ENCODE measurements at places on chromosomes 16 and 17.

GRCh38 chr16:81210807-81211206 is 27.7 kb upstream of the BCO1 start:
- no peak for DNase-seq

GRCh38 chr16:76207270-76207669 is 69.9 kb upstream of the CNTNAP4 start:
- DNase-seq: no peak

DNA sequence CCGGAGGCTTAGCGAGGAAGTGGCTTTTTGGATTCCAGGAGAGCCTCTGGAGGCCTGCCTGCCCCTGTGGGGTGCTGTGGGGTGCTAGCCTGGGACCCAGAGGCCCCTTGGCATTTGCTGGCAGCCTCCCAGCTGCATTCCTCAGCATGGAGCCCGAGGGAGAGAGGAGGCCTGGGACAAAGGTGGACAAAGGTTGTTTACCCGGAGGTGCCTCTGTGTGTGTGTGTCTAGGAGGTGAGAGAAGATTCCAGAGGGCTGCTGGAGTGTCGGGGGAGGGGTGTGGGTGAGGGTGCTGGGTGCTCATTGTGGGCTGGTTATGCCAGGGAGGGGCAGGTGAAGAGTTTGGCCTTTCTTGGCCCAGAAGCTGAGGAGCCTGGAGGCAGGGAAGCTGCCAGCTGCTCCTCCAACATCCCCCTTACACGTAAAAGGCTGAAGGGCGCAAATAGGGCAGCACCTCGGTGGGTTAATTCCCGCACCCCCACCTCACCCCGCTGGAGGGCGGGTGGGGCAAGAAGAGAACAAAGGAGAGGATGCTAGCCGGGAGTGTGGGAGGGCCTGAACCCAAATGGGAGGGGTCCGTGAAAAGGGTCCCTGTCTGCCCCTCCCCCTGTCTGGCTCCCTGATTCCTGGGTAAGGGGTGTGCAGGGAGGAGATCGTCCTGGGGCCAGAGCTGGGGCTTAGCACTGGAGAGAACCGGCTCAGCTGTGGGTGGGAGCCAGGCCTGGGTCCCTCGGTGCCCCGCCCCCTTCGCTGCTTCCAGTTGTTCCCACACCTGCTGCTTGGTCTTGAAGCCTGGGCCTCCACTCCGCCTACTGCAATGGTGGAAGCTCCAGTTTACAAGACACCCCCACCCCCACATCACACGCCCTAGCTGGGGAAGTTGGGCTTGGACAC is 9.9 kb downstream of the HEXIM2 start:
- no peak for DNase-seq

DNA sequence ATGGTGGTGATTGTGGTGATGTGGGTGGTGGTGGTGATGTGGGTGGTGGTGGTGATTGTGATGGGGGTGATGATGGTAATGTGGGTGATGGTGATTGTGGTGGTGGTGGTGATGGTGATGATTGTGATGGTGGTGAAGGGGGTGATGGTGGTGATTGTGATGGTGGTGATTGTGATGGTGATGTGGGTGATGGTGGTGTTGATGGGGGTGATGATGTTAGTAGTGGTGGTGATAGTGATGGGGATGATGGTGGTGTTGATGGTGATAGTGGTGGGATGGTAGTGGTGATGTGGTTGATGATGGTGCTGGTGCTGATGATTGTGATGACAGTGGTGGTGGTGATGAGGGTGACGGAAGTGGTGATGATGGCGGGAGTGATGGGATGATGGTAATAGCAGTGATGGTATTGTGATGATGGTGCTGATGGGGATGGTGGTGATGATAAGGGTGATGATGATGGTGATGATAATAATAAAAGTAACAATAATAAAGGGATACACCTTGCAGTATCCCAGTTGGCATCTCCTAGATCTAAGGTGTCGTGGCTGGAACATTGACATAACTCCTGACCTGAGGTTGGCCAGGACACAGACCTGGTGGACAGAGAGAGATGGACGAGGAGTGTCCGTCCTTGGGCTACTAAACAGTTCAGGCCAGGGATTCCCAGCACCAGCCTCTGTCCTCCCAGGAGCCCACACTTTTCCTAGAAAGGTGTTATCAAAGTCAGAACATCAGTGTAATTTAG is 344.5 kb downstream of the SEC14L1 start:
- no peak for DNase-seq

- no peak for DNase-seq
Measured at GRCh38 chr17:65656390-65657250, 95.2 kb upstream of the AXIN2 start.

DNA sequence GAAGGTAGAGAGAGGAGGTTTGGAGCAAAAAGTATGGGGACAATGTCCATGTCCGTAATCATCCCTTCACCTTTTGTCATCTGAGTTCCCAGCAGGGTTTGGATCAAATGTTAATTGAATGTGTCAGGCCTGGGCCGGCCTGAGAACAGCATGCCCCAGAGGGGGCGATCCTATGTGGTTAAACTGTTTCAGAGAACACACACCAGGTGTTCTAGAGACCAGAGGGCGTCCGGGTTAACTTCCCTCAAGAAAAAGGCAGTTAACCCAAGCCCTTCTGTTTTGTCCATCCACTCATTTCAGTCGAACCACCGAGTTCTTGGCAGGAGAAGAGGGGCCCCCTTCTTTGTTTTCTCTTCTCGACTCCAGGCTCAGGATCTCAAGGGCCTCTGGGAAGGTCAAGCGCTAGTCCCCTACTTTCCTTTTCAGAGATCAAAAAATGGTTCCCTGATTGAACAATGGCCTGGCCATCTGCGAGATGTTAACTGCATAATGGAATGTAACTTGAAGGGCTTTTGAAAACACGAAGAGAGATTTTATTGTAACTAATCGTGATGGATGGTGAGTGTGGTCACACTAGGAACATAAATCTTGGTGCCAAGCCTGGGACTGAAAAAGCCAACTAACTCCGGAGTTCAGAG is 142.5 kb downstream of the IRX3 start:
- DNase-seq: no peak

- DNase-seq: no peak
Measured at GRCh38 chr16:2852003-2852730, 5.8 kb downstream of the PRSS22 start.

- DNase-seq: no peak
Measured at GRCh38 chr16:77344341-77344740, 90.5 kb downstream of the ADAMTS18 start.

- DNase-seq: no peak
Measured at GRCh38 chr16:2082171-2082982, 34.6 kb downstream of the TSC2 start.

DNA sequence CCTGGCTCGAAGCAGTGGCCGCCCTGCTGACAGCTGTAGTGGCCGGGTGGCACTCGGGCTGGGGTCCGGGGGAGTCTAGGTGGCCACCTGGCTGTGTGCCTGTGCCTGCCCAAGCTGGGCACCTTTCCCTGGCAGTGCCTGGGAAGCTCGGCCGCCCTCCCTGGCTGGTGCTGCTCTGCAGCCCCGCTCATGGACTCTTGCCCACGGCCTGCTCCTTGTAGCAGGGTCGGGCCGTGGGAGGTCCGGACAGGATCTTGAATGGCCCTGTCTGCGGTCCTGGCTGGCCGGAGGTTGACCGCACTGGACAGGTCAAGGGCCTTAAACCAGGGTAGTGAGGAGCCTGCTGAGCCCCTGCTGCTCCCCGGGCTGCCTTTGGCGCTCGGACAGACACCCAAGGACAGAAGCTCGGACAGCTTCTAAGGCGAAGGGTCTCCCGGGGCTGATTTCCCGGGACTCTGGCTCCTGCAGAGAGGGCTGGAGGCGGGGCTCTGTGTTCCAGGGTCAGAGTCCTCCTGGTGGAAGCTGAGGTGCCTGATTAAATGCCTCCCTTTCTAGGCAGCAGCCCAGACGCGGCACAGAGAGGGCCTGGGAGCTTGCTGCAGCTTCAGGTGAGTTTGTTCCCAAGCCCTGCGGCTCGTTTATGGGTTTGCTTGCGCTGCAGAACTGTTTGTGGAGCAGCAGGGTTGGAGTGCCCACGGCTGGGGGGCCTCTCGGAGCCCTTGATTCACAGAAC is 6.0 kb downstream of the CAPN15 start:
- no peak for DNase-seq

- DNase-seq: no peak
Measured at GRCh38 chr16:3859889-3860288, 20.6 kb downstream of the CREBBP start.

DNA sequence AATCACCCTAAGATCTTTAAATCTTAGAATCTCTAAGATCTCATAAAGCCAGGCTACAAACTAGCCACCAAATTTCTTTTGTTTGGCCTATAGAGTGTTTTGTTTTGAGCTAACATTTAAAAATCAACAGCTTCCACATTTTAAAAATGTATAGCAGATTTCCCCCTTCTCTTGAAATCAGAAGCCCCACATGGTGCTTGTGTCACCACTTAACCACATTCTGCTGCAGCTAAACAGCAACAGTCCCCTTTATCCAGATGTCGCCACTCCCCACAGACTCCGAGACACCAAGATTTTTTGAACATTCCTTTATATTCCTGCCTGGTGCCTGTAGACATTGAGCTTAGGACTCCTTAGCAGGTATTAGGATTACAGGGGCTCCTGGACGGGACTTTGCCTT is 16.0 kb downstream of the GUCY2D start:
- DNase-seq: no peak

GRCh38 chr16:26155221-26155620 is 463.5 kb downstream of the HS3ST4 start:
- no peak for DNase-seq

DNA sequence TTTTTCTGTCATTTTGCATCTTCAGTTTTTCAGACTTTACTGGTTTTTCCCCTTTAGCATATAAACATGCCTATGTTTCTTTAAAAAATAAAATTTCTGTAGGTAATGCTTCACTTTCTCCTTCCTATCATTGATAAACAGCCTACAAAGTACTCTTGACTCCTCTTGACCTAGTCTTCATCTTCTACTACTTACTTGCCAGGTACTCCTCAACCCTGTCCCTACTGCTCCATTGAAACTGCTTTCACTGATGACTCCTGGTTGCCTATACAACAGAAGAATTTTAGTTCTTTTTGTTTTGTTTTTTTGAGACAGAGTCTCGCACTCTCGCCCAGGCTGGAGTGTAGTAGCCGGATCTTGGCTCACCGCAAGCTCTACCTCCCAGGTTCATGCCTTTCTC is 7.0 kb downstream of the DDX42 start:
- no peak for DNase-seq

- no peak for DNase-seq
Measured at GRCh38 chr17:81143717-81144422, 21.4 kb upstream of the PVALEF start.

GRCh38 chr17:20141198-20141972 is 132.2 kb downstream of the SPECC1 start:
- DNase-seq: no peak

DNA sequence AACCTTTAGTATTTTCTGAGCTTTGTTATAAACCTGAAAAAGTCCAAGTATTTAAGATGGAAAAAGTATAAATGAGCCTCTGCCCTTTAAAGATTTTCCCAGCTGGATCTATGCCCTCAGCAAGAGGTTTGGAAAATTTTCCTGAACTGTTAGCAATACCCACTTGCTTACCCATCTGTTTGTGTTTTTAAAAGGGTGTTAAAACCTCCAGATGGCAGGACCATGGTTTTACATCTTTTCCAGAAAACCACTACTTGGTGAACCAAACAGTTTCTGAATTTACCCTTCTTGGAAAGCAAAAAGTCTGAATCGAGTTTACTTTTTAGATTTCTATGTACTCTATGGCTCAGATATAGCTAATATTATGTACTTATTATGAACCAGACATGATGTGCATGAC is 719 bp downstream of the PMFBP1 start:
- no peak for DNase-seq

DNA sequence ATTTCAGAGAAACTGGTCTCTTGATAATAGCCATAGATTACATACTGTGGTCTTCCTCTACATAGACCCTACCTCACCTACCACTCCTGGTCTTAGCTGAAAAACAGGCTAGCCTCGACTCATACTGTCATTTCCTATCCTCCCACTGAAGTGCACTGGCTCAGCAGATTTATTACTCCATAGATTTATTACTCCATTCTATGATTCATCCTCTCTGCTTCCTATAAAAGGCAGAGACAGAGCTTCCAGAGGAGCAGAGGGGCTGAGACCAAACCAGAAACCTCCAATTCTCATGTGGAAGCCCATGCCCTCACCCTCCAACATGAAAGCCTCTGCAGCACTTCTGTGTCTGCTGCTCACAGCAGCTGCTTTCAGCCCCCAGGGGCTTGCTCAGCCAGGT is at the start of gene CCL7:
TSS of gene CCL7 (plus strand) at position 253 of the 400 bp plus-strand sequence. CDS start at position 323, 70 bp downstream.
- no peak for DNase-seq

DNA sequence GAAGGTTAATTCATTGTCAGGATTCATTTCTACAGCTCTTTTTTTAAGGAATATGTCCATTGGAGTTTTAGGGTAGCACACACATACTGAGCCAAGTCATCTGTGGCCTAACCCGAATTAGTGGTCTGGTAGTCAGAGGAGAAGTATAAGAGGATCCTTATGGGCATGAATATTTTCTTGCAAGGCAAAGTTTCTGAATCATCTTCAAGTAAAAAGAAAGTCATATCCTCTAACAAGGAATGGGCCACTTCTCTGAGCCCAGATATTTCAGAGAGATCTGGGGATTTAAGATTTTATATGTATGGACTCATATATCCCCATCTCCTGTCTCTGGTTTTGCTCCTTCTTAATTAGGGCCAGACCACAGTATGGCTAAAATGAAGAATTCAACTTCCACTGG is 99.2 kb upstream of the CDH8 start:
- no peak for DNase-seq

DNA sequence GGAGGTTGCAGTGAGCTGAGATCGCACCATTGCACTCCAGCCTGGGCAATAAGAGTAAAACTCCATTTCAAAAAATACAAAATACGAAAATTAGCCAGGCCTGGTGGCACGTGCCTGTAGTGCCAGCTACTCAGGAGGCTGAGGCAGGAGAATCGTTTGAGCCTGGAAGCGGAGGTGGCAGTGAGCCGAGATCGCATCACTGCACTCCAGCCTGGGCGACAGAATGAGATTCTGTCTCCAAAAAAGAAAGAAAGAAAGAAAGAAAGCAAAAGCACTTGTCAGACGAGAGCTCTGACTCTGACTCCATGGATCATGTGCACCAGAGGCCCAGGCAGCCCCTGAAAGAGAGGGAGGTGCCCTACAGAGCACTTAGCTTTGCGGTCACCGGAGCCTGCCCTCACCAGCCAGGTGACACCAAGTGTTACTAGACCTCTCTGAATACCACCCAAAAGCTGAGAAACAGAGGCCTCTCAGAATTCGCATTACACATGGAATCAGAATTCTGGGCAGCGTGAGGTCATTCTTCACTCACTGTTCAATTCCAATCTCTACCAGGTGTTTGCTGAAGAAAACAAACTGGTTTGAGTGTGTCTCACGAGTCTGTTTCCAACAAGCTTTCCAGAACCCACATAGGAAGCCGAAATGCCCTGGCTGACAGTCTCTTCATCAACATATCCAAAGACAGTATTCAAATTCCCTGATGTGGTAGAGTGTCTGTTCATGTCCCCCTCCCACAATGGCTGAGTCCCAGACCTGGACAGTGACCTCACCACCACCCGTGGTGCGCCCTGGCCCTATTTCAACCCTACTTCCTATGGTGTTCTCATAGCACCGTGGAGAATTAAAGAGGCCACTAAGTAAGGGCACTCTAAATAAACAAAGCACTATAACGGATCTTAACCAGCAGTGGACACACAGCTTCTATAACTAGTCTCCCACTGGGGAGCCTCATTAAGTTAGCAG is 1.5 kb downstream of the FLCN start:
- DNase-seq: no peak

- no peak for DNase-seq
Measured at GRCh38 chr16:22296225-22297113, 740 bp upstream of the POLR3E start.
